Stimulated activated CD4-positive, alpha-beta T cell treated with anti-CD3 and anti-CD28 coated beads, Interleukin-1b, Interleukin-23, amount 100 ng/mL, for 1 hour (primary cell): ENCODE measurements at places on chromosomes 4 and X.

GRCh38 chr4:182240161-182241130 lies 2.8 kb upstream of the TENM3 start:
- DNase-seq = no peak

DNA sequence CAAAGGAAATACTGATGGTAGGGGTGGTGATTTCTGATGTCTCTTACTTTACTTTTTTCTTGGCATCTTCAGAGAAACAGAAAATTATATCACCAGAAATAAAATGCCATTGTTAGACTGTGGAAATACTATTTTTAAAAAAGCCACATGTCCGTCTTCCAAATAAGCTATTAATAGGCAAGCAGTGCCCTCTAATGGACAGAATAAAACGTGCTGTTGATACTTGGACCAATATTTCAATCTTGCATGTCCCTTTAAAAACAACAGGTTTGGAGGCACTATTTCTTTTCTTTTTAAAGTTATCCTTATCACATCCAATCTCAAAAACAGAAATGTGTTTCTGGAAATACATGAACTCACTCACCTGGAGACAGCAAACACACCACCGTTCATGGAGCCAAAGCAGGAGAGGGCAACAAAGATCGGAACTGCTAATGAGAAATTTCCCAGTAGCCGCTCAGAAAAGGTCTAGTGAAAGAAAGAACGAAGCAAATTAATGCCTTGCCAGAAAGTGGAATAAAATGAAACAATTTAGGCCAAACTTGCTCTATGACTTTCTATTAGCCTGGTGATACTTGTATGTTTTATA lies 59.2 kb downstream of the SLC7A11 start:
- no peak for DNase-seq

GRCh38 chrX:117743469-117744251 lies 372.9 kb downstream of the KLHL13 start:
- no peak for DNase-seq

DNA sequence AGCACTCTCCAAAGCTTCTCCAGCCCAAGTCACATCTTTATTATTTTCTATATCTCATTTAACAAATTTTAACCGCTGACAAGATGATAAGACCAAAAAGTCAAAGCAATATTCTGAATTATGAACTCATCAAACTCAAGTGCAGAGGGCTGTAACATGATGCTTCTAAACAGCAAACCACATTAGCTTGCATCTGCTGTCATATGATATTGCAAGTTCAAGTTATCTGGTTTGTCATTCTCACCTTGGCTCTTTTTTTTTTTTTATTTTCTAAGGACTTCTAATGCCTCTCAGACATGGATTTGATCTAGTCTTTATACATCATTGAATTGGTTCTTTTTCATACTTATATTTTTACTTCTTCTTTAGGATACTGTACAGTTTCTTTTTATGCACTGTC lies 93.4 kb downstream of the SLC10A7 start:
- no peak for DNase-seq

DNA sequence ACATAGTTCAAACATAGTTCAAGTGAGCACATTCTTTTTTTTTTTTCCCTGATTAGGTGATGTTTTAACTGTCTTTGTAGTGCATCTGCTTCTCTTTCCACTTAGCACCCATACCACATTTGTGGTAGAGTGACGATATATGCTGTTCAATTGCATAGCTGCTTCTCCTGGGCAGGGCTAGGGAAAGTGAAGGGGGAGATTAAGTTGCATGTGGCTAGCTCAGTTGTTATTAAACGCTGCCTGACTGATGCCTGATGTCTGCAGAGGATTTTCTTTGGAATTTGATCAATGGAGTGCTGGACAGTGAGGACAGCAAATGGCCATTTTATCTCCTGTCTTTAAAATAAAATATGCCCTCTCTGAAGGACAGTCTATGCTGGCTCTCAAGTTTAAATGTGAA lies 63.7 kb downstream of the ANK2 start:
- DNase-seq = no peak

- DNase-seq = no peak
Measured at GRCh38 chr4:109462297-109462696, 28.7 kb downstream of the SEC24B start.

DNA sequence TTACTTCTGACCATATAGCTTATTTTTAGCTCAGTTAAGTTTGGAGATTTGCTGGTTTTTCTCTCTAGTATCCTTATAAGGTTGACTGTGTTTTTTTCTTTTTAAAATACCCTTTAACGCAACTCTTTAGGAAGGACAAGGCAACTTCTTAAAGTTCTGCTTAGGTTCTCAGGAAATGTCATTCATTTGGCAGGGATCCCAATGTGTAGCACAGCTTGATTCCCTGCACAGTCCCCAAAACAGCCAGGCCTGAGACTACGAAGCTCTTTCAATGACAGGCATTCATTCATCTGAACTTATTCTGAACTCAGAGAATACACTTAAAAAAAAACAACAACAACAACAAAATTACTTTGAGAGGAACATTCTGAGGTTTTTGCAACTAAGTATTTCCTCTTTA lies 1765.8 kb downstream of the PCDH7 start:
- no peak for DNase-seq

DNA sequence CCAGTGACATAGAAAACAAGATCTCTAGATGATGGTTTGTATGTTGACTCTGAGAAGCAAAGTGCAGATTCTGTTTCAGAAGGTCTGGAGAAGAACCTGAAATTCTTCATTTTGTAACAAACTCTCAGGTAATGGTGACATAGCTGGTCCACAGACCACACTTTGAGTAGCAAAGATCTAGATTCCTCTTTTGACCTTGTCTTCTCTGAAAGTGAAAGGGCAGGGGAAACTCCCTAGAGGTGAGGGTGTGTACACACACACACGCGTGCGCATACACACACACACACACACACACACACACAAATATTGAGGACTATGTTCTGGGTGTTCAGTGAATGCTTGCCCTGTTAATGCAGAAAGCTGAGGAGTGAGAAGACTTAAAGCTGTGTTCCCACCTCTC lies 110.1 kb downstream of the NHSL2 start:
- no peak for DNase-seq

- no peak for DNase-seq
Measured at GRCh38 chrX:776061-776460, 145.5 kb downstream of the SHOX start.

GRCh38 chrX:9659571-9660195 lies 106.0 kb downstream of the GPR143 start:
- DNase-seq = no peak
